Lung microvascular endothelial cell (primary cell): ENCODE measurements at places on chromosomes 3 and 15. TPM values are rescaled to one million over a fixed set of nuclear protein-coding genes. Genes with fewer than 3 reads are reported as not detected.
A peak's percentile ranks its signal among the peaks of the same experiment; 100 is the strongest.

DNA sequence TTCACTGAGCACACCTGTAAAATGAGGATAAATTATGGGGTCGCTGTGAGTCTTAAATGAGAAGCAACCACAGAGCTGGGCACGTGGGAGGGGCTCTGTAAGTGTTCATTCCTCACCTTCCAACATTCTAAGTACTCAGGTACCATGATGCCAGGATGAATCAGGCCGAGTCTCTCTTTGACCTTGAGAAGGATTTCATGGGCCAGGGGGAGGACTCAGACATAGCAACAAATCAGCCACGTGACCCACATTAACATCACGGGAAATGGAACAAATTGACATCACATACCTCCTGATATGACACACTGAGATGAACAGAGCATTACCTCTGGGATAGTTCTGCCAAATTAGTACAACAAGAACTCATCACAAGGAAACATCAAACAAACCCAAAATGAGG, 35.2 kb upstream of the USP3 start:
- no peak for DNase-seq

DNA sequence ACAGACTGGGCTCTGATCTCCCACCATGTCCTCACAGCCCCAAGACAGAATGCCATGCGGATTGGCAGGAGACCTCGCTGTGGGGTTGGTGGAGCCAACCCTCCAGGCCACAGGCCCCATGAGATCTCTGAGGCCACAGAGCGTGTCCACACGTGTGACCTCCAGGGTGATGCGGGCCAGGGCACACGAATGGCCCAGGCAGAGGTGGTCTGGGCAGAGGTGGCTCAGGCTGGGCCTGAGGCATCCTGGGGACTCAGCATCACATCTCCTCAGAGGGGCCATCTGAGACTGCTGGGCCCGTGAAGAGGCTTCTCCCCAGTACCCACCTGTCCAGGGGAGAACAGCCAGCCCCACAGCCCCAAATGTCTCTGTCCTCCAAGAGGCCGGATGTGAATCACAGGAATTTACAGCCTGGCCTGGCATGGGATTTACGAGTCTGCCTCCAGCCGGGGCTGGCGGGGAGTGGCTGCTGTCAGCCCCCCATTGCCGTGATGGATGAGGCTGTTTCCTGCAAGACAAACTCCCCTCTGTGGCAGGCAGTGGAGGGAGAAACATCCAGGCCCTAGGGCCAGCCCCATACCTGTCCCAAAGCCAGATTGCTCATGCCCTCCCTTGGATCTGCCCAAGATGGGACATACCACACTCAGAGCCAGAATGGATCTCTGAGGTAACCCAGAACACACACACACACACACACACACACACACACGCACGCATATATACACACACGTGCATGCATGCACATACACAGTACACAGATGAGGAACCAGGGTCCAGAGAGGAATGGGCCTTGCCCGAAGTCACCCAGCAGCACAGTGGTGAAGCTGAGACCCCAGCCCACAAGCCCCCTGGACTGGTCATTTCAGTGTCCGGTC, 208.3 kb downstream of the TBC1D2B start:
- peak; percentile 53 for DNase-seq

GRCh38 chr3:117814975-117815374, 1105.4 kb downstream of the TUSC7 start:
- no peak for DNase-seq

GRCh38 chr3:168186293-168186983, 90.7 kb upstream of the GOLIM4 start:
- DNase-seq = no peak

DNA sequence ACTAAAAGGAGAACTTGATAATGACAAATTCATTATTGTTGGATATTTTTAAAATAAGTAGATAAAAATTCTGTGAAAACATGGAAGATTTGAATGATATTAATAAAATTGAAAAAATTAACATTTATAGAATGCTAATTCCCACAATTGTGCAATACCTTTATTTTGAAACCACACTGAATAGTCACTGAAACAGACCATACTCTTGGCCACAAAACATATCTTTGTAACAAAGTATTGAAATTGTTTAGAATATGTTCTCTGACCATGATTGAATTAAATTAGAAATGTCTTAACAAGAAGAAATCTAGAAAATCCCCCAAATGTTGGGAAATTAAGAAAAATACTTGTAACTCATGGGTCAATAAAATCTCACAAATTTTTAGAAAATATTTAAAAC, 49.2 kb downstream of the ARHGAP11B start:
- no peak for DNase-seq

The GP9 gene
- total RNA-seq = not detected in 2 replicates

The EPHB3 gene
- total RNA-seq = 0.22 and 0.60 TPM in 2 replicates

The CHRNA3 gene
- not detected in 2 replicates for total RNA-seq

The C2CD4B gene
- total RNA-seq = 20.0 and 45.6 TPM in 2 replicates

The NOX5 gene
- total RNA-seq = under 0.01 TPM in 1 of 2 replicates, not detected in the other

The SLC24A5 gene
- total RNA-seq = under 0.01 TPM in 1 of 2 replicates, not detected in the other
